ENCODE measurements at places on chromosomes 5 and 9.

GRCh38 chr5:52989781-52990527 is 802 bp downstream of the ITGA2 start:
- DNase-seq = peak; percentile 31

- no peak for DNase-seq
These were observed 39.2 kb downstream of the TSTD2 start for GRCh38 chr9:97593960-97594359.

GRCh38 chr9:129612815-129613519 is 7.9 kb downstream of the C9orf50 start:
- DNase-seq = no peak

DNA sequence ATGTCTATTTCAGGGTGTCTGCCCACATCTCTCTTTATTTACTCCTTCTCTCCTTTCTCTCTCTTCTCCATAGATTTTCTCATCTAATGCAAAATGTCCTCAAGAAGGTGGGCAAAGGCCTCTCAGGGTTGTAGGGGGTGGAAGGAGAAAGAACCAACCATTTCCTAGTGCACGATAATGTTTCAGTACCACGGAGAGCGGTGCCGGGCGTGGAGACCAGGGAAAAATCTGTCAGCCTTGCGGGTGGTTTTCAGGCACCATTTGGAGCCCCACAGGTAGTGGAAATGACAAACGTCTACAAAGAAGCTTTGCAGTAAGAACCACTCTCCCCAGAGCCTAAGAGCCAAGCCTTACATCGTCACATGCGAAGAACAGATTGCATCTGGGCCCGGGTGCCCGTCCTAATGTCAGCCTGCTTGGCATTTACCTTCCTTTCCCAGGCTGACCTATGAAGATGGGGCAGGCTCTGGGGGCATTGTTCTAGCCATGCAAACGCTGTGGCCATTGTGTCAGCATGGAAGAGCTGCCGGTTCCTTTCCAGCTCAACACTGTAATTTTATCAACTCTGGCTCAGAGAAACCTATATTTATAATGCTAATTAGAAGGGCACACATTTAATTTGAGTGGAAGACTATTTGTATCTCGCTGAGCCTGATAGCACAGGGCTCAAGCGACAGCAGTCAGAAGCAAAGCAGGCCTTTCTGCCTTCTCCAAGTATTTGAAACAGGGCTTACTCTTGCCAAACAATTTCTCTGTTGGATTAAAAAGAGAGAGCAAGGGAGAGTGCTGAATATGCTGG is 430.1 kb upstream of the WWC1 start:
- peak; percentile 17 for DNase-seq

GRCh38 chr9:87708546-87708945 is 17.4 kb upstream of the CTSL start:
- DNase-seq = no peak

DNA sequence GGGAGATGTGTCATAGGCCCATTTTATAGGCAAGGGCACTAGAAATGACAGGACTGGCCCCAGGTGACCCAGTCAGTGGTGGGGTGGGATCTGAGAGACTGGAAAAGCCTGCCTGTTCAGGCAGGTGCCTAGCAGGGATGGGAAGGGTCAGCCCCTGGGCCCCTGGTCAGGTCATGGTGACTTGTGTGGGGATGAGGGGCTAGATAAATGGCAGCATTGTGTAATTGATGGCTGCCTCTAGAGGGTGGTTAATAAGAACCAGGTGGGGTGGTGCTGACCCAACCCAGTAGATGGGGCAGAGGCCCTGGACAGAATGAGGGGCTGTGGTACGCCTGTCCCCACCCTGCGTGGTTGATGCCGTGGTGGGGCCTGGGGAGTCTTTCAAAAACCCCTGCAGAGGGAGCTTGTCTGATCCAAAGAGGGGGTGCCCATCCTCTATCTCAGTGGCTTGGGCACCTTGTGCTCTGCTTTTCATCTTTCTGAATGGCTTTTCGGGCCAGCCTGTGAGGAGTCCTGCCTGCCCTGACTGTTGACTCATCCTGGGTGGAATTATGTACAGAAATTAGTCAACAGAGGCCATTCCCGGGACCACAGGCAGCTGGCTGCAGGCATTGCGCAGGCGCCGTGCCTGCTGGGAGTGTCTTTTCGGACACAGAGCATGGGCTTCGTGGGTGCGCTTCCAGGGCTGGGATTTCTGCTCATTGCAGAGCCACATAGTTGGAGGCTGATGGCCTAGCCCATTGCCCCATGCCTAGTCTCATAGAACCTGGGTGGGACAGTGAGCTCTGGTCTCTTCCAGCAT is 93.6 kb upstream of the PITX1 start:
- DNase-seq = peak; percentile 73

GRCh38 chr9:134304261-134304660 is 22.0 kb upstream of the RXRA start:
- no peak for DNase-seq

- DNase-seq = no peak
These were observed 439.4 kb upstream of the ZNF462 start for GRCh38 chr9:106423575-106423974.

DNA sequence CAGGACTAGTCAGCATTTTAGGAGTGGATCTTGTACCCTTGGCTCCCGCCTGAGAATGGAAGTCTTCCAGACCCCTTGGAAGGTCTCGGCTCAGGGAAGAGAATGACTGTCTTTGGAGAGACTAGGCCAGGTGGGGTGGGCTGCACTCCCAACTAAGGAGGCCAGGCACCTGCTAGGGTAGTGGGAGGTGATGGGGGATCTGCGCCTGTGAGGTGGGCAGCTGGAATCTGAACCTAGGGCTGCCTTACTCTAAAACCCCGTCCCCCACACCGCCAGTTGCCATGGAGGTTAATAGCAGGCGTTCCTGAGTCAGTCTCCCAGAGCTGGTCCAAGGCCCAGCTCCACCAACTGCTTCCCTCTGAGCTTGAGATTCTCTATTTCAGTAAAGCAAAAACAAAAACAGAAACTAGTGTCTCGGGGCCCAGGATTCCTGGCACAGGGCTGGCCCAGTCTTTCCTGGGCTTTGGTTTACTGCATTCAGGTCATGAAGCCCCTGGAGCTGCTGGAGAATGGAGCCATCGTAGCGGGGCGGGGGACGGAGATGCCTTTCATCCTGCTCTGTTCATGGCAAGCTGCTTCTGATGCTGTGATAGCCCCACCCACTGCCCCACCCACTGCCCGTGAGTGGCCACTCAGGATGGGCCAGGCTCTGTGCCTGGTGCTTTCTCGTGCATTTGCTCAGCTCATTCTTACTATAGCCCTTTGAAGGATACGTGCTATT is 57.5 kb downstream of the DAB2IP start:
- no peak for DNase-seq

DNA sequence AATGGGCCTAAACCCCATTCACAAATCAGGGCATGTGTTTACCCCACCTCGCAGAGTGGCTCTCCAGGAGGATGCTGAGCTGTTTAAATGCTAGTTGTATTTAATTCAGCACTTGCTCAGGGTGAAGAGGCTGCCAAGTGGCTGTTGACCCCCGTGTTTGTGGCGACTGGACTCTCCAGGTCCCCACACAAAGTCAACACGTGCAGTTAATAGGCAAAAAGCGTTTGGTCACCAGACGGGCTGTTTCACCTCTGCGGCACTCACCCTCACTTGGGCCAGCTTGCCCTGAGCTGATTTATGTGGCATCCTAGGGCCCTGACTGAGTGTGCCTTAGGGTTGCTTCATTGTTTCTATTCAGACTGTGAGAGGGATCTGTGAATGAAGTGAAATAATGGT is 152.3 kb downstream of the GAS1 start:
- no peak for DNase-seq

DNA sequence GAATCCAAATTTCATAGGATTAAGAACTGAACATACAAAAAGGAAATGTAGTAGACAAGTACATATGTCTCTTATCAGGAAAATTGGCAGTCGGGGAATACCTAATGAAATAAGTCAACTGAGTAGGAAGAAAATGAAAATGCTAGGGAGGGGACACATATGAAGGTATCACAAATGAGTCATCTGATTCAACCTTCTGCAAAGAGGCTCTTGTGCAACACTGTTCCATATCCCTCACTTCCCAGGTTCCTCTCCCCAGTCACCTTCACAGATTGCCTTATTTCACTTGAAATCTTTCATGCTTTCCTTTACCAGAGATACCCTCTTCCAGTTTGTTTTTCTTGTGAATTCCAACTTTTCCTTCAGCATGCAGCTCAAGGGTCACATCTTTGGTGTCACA is 139.0 kb downstream of the RFX3 start:
- no peak for DNase-seq

GRCh38 chr9:71754151-71754550 is 14.2 kb downstream of the CEMIP2 start:
- DNase-seq = no peak

DNA sequence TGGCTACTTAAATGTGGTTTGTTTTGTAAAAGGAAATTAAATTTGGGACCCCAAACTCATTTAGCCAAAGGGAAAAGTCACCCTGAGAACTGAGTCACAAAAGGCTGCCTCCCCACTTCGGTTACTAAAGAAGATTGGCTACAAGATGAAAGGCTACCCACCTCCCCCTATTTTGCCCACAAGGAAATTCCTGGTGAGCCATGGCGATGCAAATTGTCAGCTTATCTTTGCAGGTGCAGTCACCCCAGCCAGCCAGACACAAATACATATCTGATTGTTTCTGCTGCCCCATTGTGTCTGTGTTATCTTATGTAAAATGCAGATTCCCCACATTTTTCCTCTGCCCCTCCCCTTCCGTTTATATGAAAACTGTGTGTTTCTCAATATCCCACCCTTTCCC is 8.9 kb downstream of the PAEP start:
- DNase-seq = no peak

GRCh38 chr9:136590821-136591752 is 45.2 kb upstream of the NOTCH1 start:
- no peak for DNase-seq

DNA sequence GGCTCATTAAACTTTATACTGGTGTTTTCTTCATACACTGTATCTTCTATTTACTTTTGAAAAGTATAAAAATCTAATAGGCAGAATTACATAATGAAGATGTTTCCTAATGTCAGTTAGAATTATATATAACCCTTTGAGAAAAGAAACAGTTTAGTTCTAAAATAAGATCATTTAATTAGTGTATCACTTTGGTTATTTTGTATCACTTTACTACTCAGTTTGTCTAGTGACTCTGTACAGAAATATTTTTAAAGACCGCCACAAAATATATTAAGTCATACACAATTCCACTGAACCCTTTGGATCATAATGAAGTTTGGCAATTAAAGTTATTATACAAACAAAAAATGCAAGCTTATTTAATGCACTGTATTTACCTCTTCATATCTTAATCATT is 15.0 kb downstream of the RFX3 start:
- no peak for DNase-seq

- DNase-seq = no peak
These were observed 23.7 kb downstream of the BARHL1 start for GRCh38 chr9:132606066-132606465.

- no peak for DNase-seq
These were observed 6.0 kb downstream of the PDGFRB start for GRCh38 chr5:150149618-150150017.

DNA sequence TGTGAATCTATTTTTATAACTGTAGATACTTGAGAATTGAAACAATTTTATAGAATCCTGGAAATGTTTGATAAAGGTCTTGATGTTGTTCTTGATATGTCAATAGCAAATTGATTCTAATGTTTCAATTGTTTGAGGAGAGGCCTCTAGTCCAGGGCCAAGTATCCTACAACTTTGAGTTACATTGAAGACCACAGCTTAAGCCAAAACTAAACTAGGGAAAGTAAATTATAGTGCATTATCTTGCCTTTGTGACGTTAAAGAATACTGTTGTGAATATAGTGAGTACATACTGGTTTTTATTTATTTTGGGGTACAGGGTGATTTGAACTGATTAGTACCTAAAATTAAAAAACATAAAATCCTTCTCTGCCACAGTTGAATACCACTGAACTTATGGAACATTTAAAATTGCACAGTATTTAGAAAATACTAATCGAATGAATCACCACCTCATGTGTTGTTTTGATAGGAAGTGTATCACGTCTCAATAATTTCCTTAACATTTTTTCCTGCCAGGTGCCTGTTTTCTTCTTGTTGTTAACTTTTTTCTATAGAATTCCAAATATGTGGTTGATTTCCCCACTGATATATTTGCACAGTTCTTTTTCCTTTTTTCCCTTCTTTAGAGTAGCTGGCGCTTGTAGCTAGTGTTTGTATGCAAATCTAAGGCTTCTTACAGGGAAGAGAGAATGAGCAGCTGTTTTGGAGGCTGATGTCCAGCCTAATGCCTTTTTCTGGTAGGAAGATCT is 12.5 kb downstream of the ARHGEF28 start:
- no peak for DNase-seq

- no peak for DNase-seq
These were observed 10.8 kb downstream of the SAXO1 start for GRCh38 chr9:19022206-19022605.

- no peak for DNase-seq
These were observed 62.1 kb downstream of the CYSTM1 start for GRCh38 chr5:140236891-140237598.

- no peak for DNase-seq
These were observed 280.7 kb downstream of the KCTD16 start for GRCh38 chr5:144451187-144451973.

DNA sequence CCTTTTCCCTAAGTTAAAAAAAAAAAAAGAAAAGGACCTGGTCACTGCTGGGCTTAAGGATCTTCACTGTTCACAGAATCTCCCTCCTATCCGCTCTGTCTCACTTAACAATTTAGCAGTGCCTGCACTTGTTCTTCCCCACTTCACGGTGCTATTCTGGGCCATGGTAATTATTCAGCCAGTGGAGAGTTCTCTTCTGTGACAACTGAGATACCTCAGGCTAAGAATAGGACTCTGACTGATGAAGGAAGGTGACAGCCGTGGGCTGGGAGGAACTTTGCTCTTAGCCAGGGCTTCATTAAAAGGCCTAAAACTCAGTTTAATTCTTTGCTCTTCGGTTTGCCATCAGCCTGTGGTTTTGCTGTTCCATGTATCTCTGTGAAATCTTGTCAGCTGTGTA is 51.9 kb upstream of the ENTREP1 start:
- DNase-seq = no peak

DNA sequence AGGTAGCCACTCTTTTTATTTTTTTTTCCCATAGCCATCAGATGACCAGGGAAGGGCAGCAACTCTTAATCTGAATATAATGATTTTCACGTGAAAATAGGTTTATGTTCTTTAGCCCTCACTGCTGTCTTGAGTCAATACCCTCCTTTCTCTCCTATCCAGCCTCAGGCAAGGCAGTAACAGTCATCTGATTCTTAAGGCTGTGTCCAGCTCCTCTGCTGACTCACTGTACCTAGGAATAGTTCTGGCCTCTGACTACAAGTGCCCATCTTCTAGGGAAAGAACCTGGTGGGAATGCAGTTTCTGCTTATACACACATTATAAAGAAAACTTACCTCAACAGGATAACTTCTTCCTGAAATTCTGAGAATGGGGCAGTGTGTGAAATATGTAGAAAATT is 30.7 kb downstream of the DHX29 start:
- no peak for DNase-seq

DNA sequence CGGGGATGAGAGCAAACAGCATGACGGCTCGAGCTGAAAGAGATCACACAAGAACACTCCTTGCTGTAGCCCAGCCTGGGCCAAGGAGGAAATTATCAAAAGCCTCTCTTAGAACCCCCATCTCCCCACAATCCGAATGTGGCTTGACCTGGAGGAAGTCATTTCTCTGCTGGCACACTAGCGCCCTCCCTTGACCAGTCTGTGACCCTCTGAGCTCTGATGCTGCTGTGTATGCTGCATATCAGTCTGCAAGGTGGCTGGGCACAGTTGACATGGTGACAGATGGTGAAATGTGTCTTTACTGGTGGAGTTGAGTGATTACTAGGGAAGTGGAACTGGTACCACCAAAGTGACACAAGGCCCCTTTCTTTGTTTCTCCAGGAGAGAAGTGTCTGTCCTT is 3.3 kb downstream of the SLC46A2 start:
- no peak for DNase-seq

Data from mucosa of gallbladder (tissue), 1 donor.